WTC11 (cell line): ENCODE measurements at places on chromosomes 7 and 10. TPM values are rescaled to one million over a fixed set of nuclear protein-coding genes. Genes with fewer than 3 reads are reported as not detected.

DNA sequence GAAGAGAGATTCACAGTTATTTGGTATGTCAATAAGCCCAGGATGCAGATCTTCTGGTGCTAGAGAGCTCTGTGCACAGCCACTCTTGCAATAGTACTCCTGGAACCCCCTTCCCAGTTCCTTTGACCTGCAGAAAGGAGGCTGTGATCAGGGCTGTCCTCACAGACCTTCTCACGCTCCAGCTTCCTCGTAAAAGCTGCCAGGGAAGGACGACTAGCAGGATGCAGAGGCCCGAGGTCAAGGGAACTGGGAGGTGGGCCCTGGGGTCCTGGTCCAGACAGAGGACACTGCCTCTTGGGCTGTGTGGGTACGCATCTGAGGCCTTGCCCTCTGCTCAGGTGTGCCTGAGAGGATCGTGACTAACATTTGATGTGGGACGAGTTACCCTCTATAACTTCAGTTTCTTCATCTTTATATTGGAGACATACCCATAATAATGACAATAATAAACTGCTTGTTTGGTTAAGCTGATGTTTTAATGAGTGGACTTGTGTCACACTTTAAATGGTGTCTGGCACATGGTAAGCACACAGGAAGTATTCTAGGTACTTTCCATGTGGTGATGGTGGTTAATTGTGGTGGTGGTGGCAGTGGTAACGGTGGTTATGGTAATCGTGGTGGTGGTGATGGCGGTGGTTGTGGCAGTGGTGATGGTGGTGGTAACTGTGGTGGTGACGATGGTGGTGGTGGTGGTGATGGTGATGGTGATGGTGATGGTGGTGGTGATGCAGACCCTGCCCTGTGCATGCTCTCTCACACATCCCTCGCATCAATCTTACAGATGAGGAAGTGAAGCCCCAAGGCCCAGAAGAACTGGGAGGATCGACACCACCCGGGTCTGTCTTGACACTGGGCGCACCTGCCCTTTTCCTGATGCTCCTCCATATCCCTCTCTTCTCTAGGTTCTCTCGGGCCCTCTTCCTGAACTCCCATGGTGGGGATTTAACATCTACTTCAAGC, 235.2 kb upstream of the GRB10 start:
- peaks cover 7% of the 10 kb centered on the region for H3K4me1 ChIP-seq
- no peaks in the 10 kb centered on the region; the same call in 1 of the 2 replicates for H3K27me3 ChIP-seq
- H3K4me3 ChIP-seq: no peak overlapping the region
- no peak for DNase-seq

DNA sequence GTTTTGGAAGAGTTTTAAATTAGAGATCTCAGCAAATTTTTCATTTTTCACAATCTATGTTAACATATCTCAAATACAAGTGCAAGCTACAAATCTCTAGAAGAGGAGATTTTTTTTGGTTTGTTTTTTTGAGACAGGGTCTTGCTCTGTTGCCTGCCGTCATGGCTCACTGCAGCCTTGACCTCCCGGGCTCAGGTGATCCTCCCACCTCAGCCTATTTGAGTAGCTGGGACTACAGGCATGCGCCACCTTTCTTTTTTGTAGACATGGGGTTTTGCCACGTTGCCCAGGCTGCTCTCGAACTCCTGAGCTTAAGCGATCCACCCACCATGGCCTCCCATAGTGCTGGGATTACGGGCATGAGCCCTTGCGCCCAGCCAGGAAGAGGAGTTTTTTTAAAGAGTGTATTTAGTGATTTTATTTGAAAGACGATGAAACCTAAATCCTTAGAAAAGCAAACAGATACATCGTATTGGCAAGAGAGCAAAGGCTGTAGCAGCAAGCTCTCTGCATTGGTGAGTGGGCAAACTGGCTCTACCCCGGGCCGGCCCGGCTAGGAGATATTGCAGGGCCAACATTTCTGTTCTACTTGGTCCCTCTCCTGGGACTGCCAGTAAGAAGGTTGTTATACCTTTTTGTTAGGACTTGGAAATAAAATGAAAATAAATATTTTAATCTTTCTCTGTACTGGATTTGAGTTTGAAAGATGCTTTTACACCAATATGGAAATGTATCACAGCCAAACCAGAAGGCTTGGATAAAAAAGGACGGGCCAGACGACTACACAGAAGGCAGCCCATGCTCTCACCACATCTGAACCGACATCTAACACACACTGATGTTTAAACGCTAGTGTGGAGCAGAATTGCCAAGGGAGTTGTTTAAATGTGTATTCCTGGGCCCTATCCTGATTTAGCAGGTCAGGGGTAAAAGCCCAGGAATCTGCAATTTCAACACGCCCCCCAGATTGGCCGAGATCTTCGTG, 49.6 kb upstream of the RHEB start:
- no peaks in the 10 kb centered on the region for H3K27me3 ChIP-seq
- no peak for DNase-seq
- H3K4me3 ChIP-seq: no peak overlapping the region
- peaks cover 26% of the 10 kb centered on the region for H3K4me1 ChIP-seq

- H3K4me1 ChIP-seq: peaks cover 20% of the 10 kb centered on the region
- peaks cover 2% of the 10 kb centered on the region for H3K27me3 ChIP-seq
- no peaks in the 10 kb centered on the region for H3K36me3 ChIP-seq
- H3K27ac ChIP-seq: no peak overlapping the region
- no peak for DNase-seq
Observed at GRCh38 chr10:70805619-70806215, 10.0 kb upstream of the SGPL1 start.

GRCh38 chr10:70775679-70776454, 9.3 kb downstream of the TBATA start:
- H3K27me3 ChIP-seq: no peaks in the 10 kb centered on the region; the same call in 1 of the 2 replicates
- no peak overlapping the region for H3K4me3 ChIP-seq
- H3K27ac ChIP-seq: no peak overlapping the region
- peaks cover 3% of the 10 kb centered on the region; the same call in 1 of the 2 replicates for H3K4me1 ChIP-seq

- no peaks in the 10 kb centered on the region for H3K4me1 ChIP-seq
- H3K4me3 ChIP-seq: no peak overlapping the region
- H3K27ac ChIP-seq: no peak overlapping the region
- no peak for DNase-seq
- H3K27me3 ChIP-seq: no peaks in the 10 kb centered on the region
Observed at GRCh38 chr10:21057989-21058388, 160.9 kb upstream of the NEBL start.

GRCh38 chr7:140723006-140723405, 26.5 kb downstream of the NDUFB2 start:
- no peak overlapping the region for H3K27ac ChIP-seq
- H3K27me3 ChIP-seq: no peaks in the 10 kb centered on the region
- no peaks in the 10 kb centered on the region for H3K4me1 ChIP-seq
- no peak for DNase-seq

DNA sequence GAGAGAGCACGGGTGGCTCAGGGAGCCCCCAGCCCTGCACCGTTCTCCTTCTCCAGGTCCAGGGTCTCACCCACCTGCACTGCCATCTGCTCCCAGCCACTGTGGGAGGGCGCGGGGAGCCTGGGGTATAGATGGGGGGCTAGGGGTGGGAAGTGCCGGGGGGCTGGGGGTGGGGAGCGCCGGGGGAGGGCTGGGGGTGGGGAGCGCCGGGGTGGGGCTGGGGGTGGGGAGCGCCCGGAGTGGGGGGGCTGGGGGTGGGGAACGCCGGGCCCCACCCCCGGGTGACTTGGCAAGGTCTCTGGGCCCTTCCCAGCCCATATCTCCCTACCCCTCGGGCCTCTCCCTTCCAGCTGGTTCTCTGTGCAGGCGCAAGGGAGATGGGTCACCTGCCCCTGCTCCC, at the start of gene GRIFIN:
TSS of gene GRIFIN (minus strand) at position 101 of the 400 bp plus-strand sequence. CDS start at position 86, 15 bp downstream.
- no peak within 1 kb of the TSS for H3K4me3 ChIP-seq
- no peaks in the 10 kb centered on the region for H3K27me3 ChIP-seq
- no peaks in the 10 kb centered on the region for H3K36me3 ChIP-seq
- H3K27ac ChIP-seq: no peak within 1 kb of the TSS
- H3K4me1 ChIP-seq: peaks cover 18% of the 10 kb centered on the region
- DNase-seq: no peak

Gene TET1
- 59.2 to 71.4 TPM (median 62.0 TPM) in 3 replicates for total RNA-seq

Gene LRRD1
- not detected in 3 replicates for total RNA-seq

Gene RPEL1
- total RNA-seq: 0.09 TPM in 1 of 3 replicates, not detected in the others

Gene LIPF
- total RNA-seq: not detected in 3 replicates

Gene ZNF786
- total RNA-seq: 11.4 to 13.0 TPM (median 11.8 TPM) in 3 replicates

Gene CD36
- 0.25 to 1.4 TPM (median 0.34 TPM) in 3 replicates for total RNA-seq
